ENCODE measurements at places on chromosomes 12 and 14. TPM values are rescaled to one million over a fixed set of nuclear protein-coding genes. Genes with fewer than 3 reads are reported as not detected.

GRCh38 chr14:71290960-71291466 is 383.8 kb downstream of the PCNX1 start:
- no peak for DNase-seq

DNA sequence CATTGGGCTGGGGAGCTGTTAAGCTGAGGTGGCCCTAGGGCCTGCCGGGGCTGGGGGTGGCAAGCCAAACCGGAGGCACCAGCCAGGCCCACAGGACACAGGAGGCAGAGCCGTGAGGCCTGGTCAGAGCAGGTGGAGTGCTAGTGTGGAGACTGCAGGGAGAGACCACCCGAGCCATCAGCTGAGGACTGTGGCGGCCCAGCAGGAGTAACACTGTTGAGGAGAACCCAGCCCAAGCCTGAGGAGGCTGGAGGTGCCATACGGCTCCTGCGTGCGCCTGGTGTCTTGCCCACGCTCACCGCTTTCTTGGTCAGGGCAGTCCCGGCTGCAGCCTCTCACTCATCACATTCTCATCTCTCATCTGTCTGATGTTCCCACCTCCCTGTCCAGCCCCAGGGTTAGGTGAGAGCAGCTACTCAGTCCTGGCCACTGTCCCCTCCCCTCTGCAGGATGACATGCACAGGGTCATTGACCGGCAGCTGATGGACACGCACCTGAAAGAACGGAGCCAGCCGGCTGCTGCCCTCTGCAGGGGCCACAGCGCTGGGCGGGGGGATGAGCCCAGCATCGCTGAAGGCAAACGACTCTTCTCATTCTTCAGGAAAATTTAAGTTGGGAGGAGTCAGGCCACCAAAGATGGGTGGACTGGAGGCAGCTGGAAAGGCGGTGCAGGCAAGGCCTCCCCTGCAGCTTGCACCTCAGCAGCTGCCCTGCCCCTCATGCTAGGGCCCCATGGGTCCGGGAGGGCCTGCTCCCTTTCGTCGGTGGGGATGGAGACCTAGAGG is 23.8 kb downstream of the RAB35 start:
- no peak for DNase-seq

DNA sequence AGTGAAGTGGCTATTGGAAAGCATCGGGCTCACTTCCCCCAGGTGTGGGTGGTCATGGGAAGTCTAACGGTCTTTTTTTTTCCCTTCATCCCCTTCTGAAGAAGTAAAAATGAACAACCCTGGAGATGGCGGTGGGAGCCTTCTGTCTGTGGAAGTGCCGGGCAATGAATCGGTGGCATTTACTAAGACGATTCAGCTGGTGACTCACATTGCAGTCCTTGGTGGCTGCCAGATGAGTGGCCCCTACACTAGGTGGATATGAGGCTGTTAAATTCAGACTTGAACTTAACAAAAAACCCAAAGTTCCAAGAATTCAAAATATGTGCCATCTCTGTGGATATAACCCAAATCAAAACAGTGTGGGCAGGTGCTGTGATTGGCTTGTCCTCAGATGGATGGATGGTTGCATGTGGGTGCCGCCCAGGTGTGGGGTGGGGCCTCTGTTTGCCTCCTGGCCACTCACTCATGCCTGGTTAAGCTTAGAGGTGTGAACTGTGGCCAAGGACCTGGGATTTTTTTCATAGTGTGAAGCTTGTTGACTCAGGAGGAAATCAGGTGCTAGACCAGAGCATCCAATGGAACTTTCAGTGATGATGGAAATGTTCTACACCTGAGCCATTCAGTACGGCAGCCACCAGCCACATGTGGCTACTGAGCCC is 176.7 kb upstream of the NOS1 start:
- no peak for DNase-seq

- no peak for DNase-seq
Measured at GRCh38 chr14:82035397-82035796, 501.7 kb upstream of the SEL1L start.

DNA sequence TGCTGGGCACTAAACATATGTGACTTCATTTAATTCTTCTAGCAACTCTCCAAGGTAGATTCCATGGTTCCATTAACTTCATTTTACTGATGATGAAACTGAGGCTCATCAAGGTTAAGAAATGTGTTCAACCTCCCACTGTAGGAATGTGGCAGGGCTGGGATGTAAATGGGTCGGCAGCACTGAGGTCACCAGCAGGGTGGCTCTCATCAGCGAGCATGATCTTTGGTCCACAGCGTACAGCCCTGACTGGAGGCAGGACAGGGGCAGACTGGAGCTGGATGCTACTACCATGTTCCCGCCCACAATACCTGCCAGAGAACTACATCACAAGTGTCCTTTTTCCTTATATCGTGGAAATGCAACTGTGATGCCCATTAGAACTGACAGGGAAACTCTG is 4.6 kb downstream of the APPL2 start:
- DNase-seq: no peak

GRCh38 chr14:79279645-79280597 is 931.4 kb downstream of the DIO2 start:
- no peak for DNase-seq

GRCh38 chr14:103925316-103925715 is 2.9 kb upstream of the TDRD9 start:
- DNase-seq: no peak

GRCh38 chr12:61566183-61566582 is 694.0 kb upstream of the USP15 start:
- no peak for DNase-seq

GRCh38 chr14:73764406-73765280 is 50.5 kb upstream of the PNMA1 start:
- DNase-seq: no peak

DNA sequence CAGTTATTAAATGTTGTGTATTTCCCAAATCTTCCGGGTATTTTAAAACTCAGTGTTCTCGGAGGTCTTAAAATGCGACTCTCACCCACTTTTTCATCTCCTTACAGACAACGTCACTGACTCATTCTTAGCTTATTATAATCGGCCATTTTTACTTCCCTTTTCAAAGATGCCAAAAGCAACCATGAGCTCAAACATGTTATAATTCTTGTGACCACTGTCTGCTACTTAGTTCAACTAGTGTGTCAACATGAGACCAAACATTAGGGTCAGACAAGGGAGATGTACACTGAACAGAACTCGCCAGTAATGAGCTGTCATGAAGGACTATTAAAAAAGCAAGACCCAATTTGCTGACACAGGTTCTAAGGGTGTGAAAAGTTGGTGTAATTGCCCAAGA is 4.2 kb upstream of the GRIP1 start:
- no peak for DNase-seq

DNA sequence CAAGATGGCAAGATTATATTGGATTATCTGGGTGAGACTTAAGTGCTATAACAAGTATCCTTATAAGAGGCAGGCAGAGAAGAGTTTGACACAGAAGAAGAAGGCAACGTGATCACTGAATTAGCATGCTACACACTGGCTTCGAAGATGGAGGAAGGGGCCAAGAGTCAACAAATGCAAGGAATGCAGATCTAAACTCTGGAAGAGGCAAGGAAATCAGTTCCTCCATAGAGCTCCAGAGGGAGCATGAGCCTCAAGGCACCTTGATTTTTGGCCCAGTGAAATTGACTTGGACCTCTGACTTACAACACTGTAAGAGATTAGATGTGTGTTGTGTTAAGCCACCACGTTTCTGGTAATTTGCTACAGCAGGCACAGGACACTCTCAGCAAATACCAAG is 536.4 kb upstream of the SEL1L start:
- no peak for DNase-seq

GRCh38 chr12:43159506-43159905 is 392.5 kb downstream of the ADAMTS20 start:
- no peak for DNase-seq

GRCh38 chr14:34356264-34356654 is 105.8 kb downstream of the SPTSSA start:
- no peak for DNase-seq

- DNase-seq: no peak
Measured at GRCh38 chr12:124073356-124074035, 100.5 kb downstream of the ZNF664 start.

- no peak for DNase-seq
Measured at GRCh38 chr12:12604740-12605139, 6.9 kb upstream of the CREBL2 start.

- no peak for DNase-seq
Measured at GRCh38 chr12:113891739-113892520, 74.2 kb downstream of the RBM19 start.

DNA sequence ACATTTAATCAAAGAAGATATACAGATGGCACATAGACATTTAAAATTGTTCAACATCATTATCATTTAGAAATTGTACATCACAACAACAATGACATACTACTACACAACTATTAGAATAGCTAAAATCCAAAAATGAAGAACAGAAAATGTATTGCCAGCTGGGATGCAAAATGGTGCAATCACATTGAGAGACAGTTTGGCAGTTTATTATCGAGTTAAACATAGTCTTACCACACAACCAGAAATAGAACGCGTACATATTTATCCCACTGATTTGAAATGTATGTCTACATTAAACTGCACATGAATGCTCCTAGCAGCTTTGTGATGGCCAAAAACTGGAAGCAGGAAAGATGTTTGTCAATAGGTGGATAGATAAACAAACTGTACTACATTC is 791.5 kb upstream of the MGAT4C start:
- no peak for DNase-seq

COPS7A gene
- 64.0 TPM for polyA plus RNA-seq

OR6C68 gene
- polyA plus RNA-seq: not detected

IL31 gene
- polyA plus RNA-seq: not detected

CHD8 gene
- 78.4 TPM for polyA plus RNA-seq

ARHGEF25 gene
- 38.3 TPM for polyA plus RNA-seq

TDRD9 gene
- 2.8 TPM for polyA plus RNA-seq

ENTPD5 gene
- polyA plus RNA-seq: 41.1 TPM

RND1 gene
- polyA plus RNA-seq: 3.7 TPM

CARMIL3 gene
- 1.3 TPM for polyA plus RNA-seq

C12orf56 gene
- 1.2 TPM for polyA plus RNA-seq

KRT73 gene
- not detected for polyA plus RNA-seq

GALNT16 gene
- polyA plus RNA-seq: 4.3 TPM
